ENCODE measurements at places on chromosomes 13 and 19.

DNA sequence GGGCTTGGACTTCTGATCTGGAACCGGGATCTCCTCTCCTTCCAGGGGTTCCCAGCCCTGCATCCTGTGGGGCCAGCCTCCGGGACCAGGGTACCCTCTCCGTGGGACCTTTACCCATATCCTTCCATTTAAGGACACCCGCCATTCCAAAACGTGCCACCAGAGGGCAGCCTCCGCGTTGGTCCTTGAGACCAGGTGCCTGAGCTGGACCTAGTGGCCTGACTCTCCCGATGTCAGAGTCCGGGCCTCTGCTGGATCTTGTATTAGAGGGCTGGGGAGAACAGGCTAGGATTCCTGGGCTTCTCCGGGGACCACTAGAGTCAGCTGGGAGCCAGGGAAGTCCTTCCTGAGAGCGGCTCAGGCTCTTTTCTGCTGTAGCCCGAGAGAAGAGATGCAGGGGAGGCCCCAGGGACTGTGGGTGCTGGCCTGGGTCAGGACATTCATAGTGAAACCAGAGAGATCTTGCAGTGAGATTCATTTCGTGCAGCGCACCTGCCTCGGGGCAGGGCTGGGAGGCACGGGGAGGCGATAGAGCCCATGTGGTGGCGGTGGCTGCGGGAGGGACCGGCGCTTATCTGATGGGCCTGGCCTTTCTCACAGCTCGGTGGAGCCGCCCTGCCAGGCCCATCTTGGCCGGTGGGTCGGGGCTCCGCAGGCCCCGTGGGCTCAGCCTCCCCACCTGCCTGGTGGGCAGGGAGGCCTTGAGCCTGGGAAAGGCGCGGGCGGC, 9.8 kb upstream of the SLC7A10 start:
- no peaks in the 10 kb centered on the region for H3K36me3 ChIP-seq

GRCh38 chr19:4327877-4328242, 10.8 kb downstream of the STAP2 start:
- H3K27me3 ChIP-seq: no peaks in the 10 kb centered on the region
- H3K27ac ChIP-seq: peak overlapping the region; percentile 16
- peaks cover 13% of the 10 kb centered on the region for H3K4me1 ChIP-seq
- H3K4me3 ChIP-seq: peak overlapping the region; percentile 43

DNA sequence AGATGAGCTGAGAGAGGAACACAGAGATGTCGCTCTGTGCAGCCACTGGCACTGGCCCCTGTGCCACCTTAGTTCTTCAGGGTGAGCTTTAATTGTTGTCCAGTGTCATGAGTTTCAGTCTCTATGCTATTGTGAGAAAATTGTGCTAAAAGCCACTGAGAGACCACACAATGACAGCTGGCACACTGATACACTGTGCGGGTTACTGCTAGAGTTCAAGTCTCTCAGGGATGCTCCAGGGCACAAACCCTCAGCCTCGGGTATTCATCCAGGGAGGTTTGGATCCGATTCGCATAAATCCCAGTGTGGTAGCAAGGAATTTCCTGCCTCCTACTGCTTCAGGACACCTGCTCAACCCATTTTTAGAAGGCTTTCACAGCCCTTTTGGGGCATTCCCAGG, 68.1 kb upstream of the EDNRB start:
- no peaks in the 10 kb centered on the region for H3K4me1 ChIP-seq
- H3K36me3 ChIP-seq: no peaks in the 10 kb centered on the region
- no peak for DNase-seq
- H3K4me3 ChIP-seq: no peak overlapping the region

DNA sequence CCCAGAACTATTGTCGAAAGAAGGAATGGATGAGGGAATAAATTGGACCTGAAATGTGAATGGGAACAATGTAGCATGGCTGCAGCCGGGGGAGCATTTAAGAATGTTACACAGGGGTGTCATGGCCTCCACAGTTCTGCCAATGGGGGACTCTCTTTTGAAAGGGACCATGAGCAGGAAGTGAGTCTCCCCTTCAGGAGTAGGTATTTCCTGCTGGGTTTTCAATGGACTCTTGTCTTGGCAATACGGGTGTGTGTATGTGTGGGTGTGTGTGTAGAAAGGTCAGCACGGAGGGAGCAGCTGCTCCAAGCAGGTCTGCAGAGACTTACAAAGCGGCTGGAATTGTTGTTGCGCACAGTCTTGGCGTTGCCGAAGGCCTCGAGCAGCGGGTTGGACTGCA, 24.4 kb downstream of the MYO1F start:
- no peak overlapping the region for H3K27ac ChIP-seq
- peak; percentile 74 for DNase-seq
- peaks cover 2% of the 10 kb centered on the region for H3K36me3 ChIP-seq
- H3K4me1 ChIP-seq: peaks cover 5% of the 10 kb centered on the region

GRCh38 chr19:44587963-44588770, 25.2 kb upstream of the IGSF23 start:
- peak; percentile 91 for DNase-seq
- H3K27ac ChIP-seq: peak overlapping the region; percentile 37
- peaks cover 21% of the 10 kb centered on the region for H3K4me1 ChIP-seq
- H3K27me3 ChIP-seq: no peaks in the 10 kb centered on the region
- no peaks in the 10 kb centered on the region for H3K36me3 ChIP-seq

DNA sequence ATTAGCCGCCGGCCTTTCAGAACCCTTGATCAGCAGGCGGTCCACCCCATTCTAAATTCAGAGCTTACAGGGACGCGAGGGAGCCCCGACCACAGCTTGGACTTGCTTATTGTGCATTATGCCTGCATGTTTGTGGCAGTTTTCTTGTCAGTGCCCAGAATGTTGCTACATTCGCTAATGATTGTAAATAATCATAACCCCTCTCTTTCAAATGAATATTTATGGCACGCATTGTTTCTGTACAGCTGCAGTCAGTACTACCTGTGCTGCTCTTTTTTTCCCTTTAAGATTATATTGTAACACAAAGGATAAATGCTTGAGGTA, 321 bp upstream of the VPS36 start:
- no peaks in the 10 kb centered on the region for H3K27me3 ChIP-seq
- no peaks in the 10 kb centered on the region for H3K36me3 ChIP-seq
- no peak for DNase-seq
- no peak overlapping the region for H3K4me3 ChIP-seq
- H3K4me1 ChIP-seq: peaks cover 12% of the 10 kb centered on the region

GRCh38 chr13:49058761-49059160, 83.0 kb downstream of the FNDC3A start:
- H3K27ac ChIP-seq: no peak overlapping the region
- peaks cover 3% of the 10 kb centered on the region for H3K36me3 ChIP-seq
- H3K27me3 ChIP-seq: no peaks in the 10 kb centered on the region
- no peak for DNase-seq
- no peaks in the 10 kb centered on the region for H3K4me1 ChIP-seq

DNA sequence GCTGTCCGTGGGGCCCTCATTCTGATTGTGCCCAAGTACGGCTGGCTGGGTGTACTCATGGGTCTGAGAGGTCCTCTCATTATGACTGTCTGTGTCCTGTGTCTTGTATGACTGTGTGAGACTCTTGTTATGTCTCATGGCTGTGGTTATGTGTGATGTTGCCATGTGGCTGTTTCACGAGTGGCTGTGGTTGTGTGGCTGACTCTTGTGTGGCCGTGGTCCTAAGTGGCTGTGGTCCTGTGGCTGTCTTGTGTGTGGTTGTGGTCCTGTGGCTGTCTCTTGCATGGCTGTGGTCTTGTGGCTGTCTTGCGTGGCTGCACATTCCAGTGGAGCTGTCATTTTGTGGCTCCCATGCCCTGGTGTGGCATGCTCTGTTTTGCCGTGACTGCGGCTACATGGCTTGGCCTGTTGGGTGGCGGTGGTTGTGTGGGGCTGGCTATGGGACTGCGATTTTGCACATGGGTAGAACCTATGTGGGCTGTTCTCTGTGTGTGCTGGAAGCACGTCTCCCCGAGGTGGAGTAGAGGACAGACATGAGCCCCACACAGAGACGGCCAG, 2.5 kb downstream of the LYL1 start:
- peaks cover 51% of the 10 kb centered on the region for H3K27me3 ChIP-seq
- no peak for DNase-seq
- no peaks in the 10 kb centered on the region for H3K36me3 ChIP-seq
- no peak overlapping the region for H3K27ac ChIP-seq
- peak overlapping the region; percentile 13 for H3K4me3 ChIP-seq

DNA sequence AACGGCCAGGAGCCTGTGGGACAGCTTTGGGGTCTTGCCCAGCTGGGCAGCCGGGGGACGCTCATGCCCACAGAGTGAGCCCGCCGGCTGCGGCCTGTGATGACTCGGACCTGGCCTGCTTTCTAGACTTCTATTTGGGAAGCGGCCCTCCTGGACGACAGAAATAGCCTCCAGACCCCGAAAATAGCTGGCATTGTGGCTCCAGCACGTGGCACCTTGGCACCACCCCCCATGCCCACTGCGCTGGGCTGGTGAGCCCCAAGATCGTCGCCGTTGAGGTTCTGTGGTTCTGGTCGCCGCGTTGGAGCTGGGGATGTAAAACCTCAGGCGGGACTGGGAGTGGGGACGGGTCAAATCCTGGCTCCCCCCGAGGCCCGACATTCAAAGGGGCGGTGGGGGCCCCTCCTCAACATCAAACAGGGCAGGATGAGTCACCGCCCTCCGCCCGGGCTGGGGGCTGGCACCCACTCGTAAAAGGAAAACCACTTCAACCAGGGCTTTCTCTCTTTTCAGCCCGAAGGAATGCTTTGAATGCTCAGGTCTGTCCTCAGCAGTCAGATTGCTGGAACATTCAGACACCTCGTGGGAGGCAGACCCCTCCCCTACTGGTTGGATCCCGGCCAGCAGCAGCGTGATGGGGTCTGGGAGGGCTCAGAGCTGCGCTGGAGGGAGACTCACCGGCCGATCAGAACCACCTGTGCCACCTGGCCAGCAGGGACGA, 42.1 kb downstream of the GADD45B start:
- H3K36me3 ChIP-seq: no peaks in the 10 kb centered on the region
- H3K27me3 ChIP-seq: no peaks in the 10 kb centered on the region
- H3K4me3 ChIP-seq: no peak overlapping the region

GRCh38 chr13:110633776-110634175, 18.4 kb downstream of the NAXD start:
- peaks cover 49% of the 10 kb centered on the region for H3K36me3 ChIP-seq
- H3K27me3 ChIP-seq: no peaks in the 10 kb centered on the region
- H3K4me3 ChIP-seq: no peak overlapping the region
- no peak overlapping the region for H3K27ac ChIP-seq

DNA sequence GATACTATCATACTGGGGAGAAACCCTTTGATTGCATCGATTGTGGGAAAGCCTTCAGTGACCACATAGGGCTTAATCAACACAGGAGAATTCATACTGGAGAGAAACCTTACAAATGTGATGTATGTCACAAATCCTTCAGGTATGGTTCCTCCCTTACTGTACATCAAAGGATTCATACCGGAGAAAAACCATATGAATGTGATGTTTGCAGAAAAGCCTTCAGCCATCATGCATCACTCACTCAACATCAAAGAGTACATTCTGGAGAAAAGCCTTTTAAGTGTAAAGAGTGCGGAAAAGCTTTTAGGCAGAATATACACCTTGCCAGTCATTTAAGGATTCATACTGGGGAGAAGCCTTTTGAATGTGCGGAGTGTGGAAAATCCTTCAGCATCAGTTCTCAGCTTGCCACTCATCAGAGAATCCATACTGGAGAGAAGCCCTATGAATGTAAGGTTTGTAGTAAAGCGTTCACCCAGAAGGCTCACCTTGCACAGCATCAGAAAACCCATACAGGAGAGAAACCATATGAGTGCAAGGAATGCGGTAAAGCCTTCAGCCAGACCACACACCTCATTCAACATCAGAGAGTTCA, 12.9 kb upstream of the ZNF470 start:
- peaks cover 17% of the 10 kb centered on the region for H3K36me3 ChIP-seq
- no peak for DNase-seq
- H3K27ac ChIP-seq: no peak overlapping the region
- H3K27me3 ChIP-seq: no peaks in the 10 kb centered on the region
- H3K4me1 ChIP-seq: no peaks in the 10 kb centered on the region

DNA sequence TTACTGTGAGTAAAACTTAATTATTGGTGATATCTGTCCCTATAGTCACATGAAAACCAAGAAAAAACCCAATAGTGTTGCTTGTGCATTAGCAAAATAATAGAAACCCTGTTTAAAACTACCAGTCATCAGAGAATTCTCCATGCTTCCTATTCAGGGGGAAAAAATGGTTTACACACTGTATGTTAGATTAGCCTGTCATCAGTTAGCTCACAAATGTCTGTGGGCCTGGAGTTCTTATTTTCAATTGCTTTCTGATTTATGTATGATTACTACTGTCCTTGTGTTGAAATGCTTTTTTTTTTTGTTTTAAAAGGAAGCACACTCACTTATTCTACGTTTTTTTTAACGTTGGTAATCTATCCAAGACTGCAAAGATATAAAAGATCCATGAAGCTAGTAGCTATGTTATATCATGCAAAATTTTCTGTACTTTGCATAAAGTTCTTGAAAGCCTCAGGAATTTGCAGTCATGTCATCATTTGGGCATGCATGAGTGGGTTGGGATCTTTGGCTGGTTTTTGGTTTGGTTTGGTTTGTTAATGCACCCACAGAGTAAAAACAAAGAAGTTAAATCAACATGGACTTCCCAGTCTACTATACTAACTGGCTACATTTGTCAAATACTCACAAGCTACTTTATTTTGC, 25.9 kb downstream of the RXFP2 start:
- no peak for DNase-seq
- H3K27ac ChIP-seq: no peak overlapping the region
- no peaks in the 10 kb centered on the region for H3K4me1 ChIP-seq
- no peak overlapping the region for H3K4me3 ChIP-seq

- DNase-seq: no peak
- H3K27me3 ChIP-seq: no peaks in the 10 kb centered on the region
- H3K4me1 ChIP-seq: no peaks in the 10 kb centered on the region
Measured at GRCh38 chr13:20326809-20327208, 94.7 kb upstream of the GJB6 start.

GRCh38 chr19:54469496-54469934, 3.6 kb downstream of the CDC42EP5 start:
- H3K27ac ChIP-seq: no peak overlapping the region
- peaks cover 23% of the 10 kb centered on the region for H3K4me1 ChIP-seq
- H3K27me3 ChIP-seq: peaks cover 12% of the 10 kb centered on the region
- H3K36me3 ChIP-seq: no peaks in the 10 kb centered on the region
- H3K4me3 ChIP-seq: no peak overlapping the region

DNA sequence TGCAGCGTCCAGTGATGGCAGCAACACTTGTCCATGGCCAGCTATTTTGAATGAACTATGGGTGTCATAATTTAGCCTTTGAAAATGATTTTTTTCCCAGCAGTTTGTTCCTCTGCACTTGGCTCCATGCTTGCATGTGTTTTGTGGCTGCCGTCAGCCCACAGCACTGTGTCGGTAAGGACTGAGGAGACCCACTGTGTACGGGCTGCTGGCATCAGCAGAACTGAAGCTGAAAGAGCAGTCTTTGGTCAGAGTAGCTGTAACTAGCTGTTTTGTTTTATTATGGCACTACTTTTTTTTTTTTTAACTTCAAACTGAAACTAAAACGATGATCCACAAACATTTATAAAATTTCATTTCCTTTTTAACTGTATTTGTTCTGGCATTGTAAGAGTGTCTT, 50.3 kb upstream of the TEX29 start:
- H3K4me3 ChIP-seq: no peak overlapping the region
- no peaks in the 10 kb centered on the region for H3K4me1 ChIP-seq
- DNase-seq: no peak
- H3K36me3 ChIP-seq: peaks cover 39% of the 10 kb centered on the region
- H3K27me3 ChIP-seq: no peaks in the 10 kb centered on the region

GRCh38 chr19:13669780-13670355, 94.5 kb upstream of the MRI1 start:
- DNase-seq: no peak
- no peak overlapping the region for H3K4me3 ChIP-seq
- H3K36me3 ChIP-seq: no peaks in the 10 kb centered on the region
- no peak overlapping the region for H3K27ac ChIP-seq
- H3K4me1 ChIP-seq: no peaks in the 10 kb centered on the region
